ENCODE measurements at places on chromosomes 4 and X.

- no peak for DNase-seq
Measured at GRCh38 chrX:84715315-84715714, 213.1 kb upstream of the HDX start.

DNA sequence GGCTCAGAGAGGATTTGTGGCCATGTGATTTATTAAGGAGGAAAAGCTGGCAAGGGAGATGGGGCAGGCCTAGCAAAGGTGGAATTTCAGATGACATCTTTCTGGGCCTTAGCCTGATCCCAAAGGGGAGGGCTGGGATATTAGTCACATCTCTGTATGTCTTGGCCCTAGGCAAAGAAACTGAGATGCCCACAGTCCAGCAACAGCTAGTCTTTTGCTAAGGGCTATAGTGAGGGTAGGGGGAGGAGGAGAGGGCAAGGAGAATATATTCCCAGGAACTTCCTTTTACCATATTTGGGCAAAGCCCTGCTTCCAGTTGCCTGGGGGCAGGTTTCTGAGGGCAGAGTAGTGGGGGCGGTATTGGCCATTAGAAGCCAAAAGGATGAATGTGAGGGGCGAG lies 209.8 kb upstream of the NR3C2 start:
- no peak for DNase-seq

DNA sequence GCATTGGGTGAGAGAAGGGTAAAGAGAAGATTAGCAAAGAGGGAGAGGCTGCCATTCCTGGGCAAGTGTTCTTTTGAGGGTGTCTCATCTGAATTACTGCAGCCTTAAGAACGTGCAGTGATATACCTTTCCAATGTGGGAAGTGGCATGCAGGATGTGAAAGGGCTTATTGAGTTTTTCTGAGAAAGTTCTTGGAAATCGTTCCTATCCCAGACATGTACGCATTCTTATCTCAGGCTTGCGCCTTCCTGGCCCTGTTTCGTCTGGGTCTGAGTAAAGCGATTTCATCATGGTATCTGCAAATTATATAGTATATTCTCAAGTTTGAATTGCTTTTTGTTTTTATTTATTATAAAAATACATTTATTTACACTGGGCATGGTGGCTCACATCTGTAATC lies 699.8 kb downstream of the TRAM1L1 start:
- DNase-seq = no peak

DNA sequence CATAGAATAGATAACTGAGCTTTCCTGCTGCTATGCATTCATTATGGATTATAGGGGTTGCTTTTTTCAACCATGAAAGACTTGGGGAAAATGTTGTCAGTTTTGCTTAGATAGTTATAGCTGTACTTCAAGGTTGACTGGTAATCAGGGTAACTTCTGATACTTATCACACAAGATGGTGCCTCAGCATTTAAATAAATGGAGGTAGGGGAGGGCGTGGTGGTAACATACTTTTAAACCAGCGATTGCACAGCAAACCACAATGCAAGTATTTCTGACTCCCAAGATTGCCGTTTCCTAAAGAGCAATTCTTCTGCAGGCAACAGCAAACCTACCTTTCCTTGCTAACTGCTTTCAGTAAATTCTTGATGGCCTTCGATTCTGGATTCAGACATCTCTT lies 1.3 kb downstream of the CXCL10 start:
- no peak for DNase-seq

- DNase-seq = no peak
Measured at GRCh38 chr4:145782756-145783155, 102.8 kb downstream of the C4orf51 start.

- no peak for DNase-seq
Measured at GRCh38 chr4:100841911-100842310, 324.1 kb upstream of the EMCN start.

DNA sequence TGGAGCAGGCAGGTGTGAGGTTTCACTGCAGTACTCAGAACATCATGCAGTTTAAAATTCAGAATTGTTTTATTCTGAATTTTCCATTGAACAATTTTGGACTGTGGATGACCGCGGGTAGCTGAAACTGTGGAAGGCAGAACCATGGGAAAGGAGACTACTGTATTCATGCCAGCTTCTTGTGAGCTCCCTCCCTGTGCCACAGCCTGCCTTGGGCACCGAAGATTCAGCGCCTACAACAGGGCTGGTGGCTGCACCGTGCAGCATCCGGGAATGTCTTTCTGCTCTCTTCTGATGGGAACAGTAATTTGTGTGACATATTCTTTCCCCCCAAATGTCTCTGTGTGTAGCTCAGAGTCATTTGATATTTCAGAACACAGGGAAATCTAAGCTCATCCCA lies 118.5 kb upstream of the NKX1-1 start:
- no peak for DNase-seq

GRCh38 chr4:25843340-25844097 lies 19.3 kb downstream of the SEL1L3 start:
- no peak for DNase-seq

GRCh38 chrX:130738638-130739195 lies 164.3 kb downstream of the ENOX2 start:
- DNase-seq = no peak

DNA sequence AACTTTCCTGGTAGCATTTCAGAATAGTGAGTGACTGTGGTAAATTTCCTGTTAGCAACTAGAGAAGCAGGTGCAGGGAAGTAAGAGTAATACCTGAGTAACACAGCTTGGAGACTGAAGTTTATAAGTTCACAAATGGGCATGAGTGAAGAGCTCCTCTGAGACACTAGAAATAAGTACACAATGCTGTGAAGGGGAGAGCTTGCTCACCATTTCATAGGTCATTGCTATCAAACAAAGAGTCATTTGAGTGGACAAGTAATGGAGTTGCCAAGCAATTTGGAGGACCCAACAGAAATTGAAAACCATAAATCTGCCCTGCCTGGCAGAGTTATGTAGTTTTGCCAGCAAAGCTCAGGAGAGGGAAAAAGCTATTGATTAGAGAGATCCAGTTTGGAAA lies 523.6 kb downstream of the TRAM1L1 start:
- peak; percentile 8 for DNase-seq

GRCh38 chr4:102157984-102158383 lies 187.3 kb downstream of the SLC39A8 start:
- DNase-seq = no peak

DNA sequence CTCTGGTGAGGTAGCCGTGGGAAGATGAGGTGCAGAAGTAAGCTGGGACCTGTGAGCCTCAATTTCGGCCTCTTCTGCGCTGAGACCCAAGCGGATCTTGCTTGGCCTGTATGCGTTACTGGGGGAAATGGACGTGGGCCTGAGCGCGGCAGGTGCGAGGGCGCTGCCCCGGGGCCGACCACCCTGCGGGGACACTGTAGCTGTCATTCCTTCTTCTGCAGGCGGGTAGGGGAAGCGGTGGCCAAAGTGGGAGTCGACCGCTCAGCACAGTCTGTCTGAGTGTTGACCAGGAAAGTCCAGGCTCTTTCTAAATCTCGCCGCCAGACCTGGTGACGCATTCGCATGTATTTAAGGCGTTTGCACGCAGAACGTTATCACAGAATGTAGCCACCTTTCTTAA lies 3.3 kb upstream of the LRAT start:
- DNase-seq = no peak

DNA sequence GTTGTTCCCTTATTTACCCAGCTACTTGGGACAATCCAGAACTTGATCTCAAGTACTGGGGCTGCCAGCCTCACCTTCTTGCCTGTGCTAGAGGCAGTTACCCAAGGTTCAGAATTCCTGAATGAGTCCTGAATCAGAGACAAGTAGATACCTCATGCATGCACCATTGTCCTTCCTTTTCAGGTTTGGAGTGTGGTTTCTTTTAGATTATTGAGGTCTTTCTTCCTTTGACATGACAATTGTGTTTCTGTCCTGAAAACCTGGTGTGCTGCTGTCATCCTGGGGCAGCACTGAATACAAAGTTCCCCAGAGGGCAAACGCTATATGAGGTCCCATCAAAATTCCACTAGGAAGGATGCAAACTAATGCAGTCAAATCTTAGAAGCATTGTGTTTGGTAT lies 3.5 kb downstream of the CXCL2 start:
- DNase-seq = no peak

- DNase-seq = no peak
Measured at GRCh38 chrX:13565511-13565910, 3.9 kb upstream of the EGFL6 start.

GRCh38 chr4:95193391-95194224 lies 355.2 kb downstream of the UNC5C start:
- DNase-seq = no peak

- DNase-seq = no peak
Measured at GRCh38 chr4:82450966-82451755, 20.8 kb downstream of the ENOPH1 start.

- no peak for DNase-seq
Measured at GRCh38 chr4:55592014-55592413, at the start of gene PDCL2. TSS of gene PDCL2 (minus strand) at chr4:55592245. CDS start at chr4:55592109, 136 bp downstream.

GRCh38 chr4:25860586-25861279 lies 2.1 kb downstream of the SEL1L3 start:
- DNase-seq = no peak

- DNase-seq = no peak
Measured at GRCh38 chr4:156999175-156999517, 27.5 kb upstream of the PDGFC start.

DNA sequence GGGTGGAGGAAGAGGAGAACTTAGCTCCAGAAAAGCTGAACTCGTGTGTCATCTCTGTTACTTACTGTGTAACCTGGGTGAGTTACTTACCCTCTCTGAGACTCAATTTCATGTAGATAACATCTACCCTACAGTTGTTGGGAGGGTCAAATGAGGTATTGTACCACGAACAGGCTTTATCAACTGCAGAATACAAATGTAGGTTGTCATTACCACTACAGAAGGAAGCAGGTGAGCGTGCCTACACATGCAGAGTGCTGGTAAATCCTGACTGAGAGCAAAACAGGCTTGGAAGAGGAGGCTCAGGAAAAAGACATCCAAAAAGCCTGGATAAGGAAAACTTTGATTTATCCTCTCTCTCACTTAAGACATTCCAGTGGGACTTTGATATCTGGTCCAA lies 7.2 kb downstream of the PIGA start:
- no peak for DNase-seq

DNA sequence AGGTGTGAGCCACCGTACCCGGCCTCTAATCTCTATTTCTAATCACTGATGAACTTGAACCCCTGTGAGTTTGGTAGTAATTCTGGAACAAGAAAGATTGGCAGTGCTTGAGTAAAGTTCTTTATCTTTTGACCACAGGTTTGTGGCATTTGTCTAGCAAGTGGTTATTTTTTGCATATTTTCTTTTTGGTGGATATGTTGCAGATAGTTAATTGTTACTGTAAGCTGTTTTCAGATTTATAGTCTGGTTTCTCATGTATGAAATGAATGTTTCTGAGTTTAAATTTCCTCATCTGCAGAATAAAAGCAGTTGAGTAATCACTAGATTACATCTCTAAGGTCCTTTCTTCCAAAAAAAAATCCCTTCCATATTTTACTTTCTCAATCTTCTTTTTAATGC lies 105.2 kb downstream of the GASK1B start:
- no peak for DNase-seq

DNA sequence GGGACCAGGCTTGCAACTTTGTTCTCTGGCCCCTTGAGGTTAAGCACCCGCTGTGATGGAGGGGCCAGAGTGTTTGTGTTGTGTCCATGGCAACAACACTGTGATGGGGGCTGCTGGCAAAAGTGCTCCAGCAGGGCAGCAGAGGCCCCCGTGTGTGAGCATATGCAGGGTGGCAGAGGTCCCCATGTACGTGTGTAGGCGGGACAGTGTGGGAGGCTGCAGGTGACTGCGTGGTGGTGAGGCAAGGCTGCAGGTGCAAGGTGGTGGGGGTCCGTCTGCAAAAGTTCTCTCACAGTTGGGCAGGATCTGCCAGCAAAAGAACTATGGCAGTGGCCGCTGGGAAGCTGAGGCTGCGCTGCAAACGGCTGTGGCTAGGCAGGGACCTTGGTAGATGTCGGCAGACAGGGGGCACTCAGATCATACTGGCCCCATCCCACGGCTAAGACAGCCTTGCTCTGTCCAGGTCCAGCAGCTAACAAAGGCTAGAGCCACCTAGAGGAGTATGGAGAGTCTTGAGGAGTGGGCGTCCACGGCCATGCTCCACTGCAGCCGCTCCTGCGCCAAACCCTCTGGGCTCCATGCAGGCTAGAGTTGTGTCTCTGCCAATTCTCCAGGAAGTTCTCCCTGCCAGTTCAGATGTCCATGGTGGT lies 46.8 kb upstream of the PASD1 start:
- DNase-seq = no peak

- DNase-seq = no peak
Measured at GRCh38 chr4:147840838-147841738, 109.2 kb downstream of the ARHGAP10 start.

DNA sequence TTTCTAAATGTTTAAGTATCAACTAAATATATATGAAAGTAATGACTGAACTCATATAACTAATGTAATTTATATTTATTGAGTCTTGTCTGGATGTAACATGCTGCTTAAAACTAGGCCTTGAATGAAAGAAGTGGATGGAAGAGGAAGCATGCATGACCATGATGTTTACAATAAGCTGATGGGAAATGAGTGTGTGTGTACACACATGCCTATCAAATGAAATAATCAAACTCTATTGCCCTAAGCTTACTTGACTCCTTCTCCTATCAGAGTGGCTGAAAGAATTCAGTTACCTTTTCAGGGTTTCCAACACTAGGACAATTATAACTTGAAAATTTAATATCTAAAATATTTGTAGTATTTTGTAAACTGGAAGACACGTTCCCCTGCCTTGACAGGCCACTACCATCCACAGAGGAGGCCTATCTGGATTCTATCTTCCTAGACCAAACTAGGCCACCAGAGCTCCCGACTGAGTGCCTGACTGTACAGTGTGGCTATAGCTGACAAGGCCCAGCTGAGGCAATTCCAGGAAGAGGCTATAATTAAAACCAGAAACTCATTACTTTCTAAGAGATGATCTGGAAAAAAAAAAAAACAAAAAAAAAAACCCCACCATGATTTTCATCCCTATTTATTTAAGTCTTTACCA lies 7.6 kb downstream of the ARSJ start:
- no peak for DNase-seq

All from NCI-H187 (cell line).